NAMALWA (cell line): ENCODE measurements at places on chromosomes 4 and X.

GRCh38 chr4:20091781-20092180, 159.9 kb upstream of the SLIT2 start:
- DNase-seq = no peak

- DNase-seq = peak; percentile 47
Measured at GRCh38 chr4:15799141-15799540, 21.0 kb downstream of the CD38 start.

DNA sequence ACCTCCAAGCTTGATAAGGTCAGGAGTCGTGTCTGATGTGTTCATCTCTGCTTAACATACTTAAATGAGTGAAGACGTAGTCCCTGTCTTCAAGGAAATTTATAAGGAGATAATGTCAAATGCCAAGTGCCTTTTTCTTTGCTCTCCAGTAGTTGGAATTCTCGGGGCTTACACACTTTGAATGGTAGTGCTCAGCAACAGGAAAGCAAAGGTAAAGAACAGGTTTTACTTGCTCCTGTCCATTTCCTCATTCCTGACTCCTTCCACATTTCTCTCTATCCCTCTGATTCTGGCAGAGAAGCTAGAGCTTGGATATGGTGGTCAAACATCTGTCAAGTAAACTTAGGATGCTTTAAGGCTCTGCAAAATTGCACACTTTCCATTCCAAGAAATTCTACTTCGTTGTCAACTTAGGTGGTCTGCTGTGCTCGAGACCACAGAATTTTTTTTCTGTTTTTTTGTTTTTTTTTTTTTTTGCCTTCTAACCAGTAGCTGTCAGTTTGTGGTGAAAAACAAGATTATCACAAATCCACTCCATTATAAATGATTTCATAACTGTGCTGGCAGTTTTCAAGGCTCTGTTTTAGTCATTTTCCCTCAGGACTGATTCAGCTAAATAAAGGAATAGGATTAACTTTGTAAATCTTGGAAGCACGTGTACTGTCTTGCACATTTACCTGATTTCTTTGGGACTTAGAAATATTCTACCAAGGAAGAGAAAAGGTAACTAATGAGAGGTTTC, 180.8 kb upstream of the ANXA3 start:
- DNase-seq = no peak

GRCh38 chr4:125254106-125254505, 60.6 kb upstream of the FAT4 start:
- no peak for DNase-seq

DNA sequence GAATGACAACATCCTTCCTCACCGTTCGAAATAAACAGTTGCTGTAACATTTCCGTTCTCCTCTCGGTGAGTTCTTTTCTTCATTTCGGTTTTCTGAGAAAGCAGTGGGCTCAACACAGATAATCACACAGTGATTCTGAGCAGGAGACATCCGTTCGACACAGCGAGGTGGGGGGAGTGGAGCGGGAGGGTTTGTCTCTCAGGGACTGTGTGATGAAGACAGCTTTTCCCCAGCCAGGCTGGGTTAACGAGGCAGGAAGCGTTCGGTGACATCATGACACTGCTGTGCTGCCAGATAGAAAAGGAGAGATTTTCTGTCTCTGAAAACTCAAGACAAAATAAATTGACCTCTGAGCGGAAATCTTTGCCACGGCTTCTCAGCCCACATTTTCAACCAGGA, 119.3 kb downstream of the CRLF2 start:
- no peak for DNase-seq

- DNase-seq = peak; percentile 45
Measured at GRCh38 chr4:14871676-14872430, 130.4 kb upstream of the CPEB2 start.

GRCh38 chrX:139581068-139581467, 50.5 kb downstream of the F9 start:
- no peak for DNase-seq

DNA sequence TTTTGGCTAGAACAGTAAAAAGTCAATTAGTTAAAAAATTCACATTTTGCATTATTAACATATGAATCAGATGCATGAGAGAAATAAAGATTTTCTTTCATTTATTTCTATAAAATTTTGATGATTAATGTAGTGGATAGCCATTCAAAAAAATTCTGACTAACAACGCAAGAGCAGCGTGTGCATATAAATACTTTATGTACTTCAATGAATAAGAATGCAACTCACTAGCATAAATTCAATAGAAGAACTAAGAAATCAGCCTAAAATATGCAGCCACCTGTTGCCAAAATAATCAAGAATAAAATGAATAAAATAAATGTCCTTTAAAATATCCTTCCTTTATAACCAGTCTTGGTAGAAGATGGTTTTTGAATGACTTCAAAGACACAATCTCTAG, 471.9 kb downstream of the PDGFC start:
- DNase-seq = no peak

- DNase-seq = no peak
Measured at GRCh38 chr4:28176942-28177341, 1316.3 kb downstream of the STIM2 start.

DNA sequence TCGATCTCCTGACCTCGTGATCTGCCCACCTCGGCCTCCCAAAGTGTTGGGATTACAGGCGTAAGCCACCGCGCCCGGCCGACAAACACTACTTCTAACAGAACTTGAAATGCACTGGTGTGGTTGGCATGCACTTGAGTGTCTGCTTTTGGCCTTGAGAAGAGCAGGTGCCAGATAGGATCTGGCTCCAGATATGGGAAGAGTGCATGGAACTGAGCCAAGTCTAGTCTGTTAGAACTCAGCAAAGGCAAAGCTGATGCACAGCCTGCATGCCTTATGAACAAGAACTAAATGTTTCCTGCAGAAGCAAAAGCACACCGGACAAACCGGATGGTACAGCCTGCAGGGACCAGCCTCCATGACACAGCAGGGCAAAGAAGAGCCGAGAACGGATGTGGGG, 35.1 kb upstream of the TBL1X start:
- no peak for DNase-seq

DNA sequence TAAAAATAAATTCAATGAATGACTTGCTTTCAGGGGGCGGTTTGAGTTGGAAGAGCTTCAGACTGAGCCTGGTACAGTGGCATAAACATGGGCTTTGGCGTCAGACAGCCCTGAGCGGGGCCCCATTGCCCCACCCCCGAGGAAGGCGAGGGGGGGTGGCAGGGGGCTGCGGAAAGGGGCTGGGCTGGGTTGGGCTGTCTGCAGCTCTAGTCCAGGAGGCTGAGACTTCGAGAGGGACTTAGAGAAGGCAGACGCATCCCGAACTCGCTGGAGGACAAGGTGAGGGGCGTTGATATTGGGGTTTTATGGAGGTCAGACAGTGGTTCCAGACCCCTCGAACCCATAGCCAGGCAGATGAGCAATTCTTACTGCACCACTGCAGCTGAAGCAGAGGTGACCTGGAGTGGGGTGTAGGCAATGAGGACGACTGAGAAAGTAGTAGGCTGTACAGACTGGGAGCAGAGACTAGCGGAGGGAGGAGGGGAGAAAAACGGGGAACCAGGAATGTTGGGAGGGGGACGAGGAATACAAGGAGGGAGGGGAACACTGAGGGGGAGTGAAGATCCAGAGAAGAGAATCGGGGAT, at the start of gene MAGED2:
Gene MAGED2, plus strand, starts transcription at position 222 of the 585 bp plus-strand sequence. CDS start 1,587 bp downstream, outside the sequence.
- DNase-seq = peak; percentile 13

DNA sequence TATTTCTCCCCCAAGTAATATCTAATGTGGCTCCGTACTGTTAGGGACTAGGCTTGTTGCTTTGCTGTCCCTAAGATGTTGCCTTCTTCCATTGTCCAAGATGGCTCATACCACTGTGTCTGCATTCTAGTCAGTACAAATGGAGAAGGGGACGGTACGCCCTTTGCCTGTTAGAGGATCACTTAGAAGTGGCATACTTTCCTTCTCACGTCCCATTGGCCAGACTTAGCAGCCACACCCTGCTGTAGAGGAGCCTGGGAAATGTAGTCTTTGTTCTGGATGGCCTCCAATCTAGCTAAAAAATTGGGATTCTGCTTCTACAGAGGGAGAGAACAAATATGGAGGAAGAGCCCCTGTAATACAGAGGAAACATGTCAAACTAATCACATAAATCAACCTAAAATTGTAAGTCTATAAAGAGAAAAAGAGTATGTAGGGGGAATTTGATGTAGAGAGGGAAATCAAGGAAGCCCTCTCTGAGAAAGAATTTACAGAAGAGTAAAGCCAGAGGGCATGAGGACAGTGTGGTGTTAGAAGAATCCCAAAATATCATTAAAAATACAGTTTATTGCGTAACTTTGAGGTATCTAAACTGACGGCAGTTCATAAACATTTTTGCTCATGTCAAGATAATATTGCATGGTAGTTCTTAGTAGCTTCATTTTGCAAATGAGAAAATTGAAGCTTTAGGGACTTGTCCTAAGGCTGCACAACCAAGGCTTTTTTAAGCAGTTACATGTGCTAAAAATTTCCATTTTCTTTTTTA, 15.1 kb downstream of the PRIMPOL start:
- peak; percentile 51 for DNase-seq
